ENCODE measurements at places on chromosomes 5 and 9.

DNA sequence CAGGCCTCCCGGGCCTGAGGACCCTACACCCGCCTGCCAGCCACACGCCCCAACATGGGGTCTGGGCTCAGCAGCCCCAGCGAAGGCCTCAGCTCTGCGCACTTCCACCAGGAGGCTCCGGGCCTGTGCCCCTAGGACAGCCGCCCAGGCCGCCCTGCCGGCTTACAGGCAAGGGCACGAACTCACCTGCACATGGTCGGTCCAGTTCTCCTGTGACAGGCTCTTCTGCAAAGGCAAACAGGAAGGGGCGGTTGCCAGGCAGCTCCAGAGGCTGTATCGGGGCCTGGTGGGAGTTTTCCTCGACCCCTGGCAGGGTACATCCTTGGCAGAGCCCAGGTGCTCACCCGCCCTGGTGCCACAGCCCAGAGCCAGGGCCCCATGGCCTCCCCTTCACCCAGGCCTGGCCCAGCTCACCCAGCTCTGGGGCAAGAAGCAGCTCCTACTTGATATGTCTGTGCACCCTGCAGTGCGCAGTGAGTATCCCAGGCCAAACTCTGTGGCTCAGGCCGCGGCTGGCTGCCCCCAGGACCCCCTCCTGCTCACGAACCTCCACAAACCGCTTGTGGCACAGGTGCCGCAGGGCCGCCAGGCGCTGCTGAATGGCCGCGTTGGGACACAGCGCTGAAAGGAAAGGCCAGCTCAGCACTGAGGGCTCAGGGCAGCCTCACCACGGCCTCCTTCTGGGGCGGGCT lies 52.2 kb upstream of the NRARP start:
- DNase-seq = no peak

- no peak for DNase-seq
Observed at GRCh38 chr5:149857499-149857898, 87.1 kb downstream of the PDE6A start.

DNA sequence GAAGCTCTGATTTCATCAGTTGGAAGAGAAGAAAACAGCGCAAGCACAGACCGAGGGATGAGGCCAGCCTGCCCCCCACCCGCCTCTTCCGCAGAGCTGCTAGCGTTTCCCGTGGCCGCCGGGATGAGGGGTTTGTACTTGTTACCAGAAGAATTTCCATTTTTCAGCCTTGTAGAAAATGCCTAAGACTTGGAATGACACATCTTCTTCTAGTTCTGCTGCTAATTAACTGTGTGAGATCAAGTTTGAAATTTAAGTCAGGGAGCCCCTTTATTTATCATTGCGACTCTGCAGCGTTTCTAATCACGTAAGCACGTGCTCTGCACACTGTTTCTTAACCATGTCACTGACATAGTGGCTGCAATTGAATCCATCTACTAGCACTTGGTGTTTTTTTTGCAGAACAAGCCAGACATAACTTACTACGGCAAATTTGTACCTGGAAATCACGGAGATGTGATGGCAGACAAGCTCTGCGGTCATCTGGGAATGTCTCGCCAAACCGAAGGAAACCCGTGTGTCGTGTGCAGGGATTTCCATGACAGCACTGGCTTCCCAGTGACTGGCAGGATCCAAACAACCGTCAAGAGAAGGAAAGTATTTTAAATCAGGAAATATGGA lies 41.8 kb upstream of the ROR2 start:
- DNase-seq = no peak

- no peak for DNase-seq
Observed at GRCh38 chr5:159095151-159095721, 4.5 kb downstream of the EBF1 start.

- DNase-seq = no peak
Observed at GRCh38 chr9:104144336-104144735, 50.2 kb downstream of the SMC2 start.

DNA sequence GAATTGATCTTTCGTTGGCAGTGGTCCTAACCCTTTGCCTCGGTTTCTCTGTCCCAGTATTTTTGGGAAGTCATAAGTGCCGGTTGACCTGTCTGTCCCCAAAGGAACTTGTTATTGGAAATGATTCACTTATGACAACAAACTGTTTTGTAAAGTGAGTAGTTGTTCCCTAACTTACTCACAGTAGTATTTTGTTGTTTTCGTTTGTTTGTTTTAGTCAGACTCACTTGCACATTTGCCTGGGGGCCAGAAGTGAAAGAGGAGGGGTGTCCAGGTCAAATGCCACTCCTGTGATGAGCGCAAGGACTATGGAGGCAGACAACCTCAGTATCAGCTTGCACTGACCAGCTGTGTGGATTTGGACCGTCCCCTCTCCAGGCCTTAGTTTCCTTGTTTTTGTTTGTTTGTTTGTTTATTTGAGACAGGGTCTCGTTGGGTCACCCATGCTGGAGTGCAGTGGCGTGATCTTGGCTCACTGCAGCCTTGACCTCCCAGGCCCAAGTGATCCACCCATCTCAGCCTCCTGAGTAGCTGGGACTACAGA lies 47.3 kb downstream of the ANKRD55 start:
- no peak for DNase-seq

GRCh38 chr5:87053146-87053545 lies 214.5 kb upstream of the RASA1 start:
- DNase-seq = no peak

GRCh38 chr9:126894052-126894603 lies 20.5 kb upstream of the RALGPS1 start:
- DNase-seq = no peak

DNA sequence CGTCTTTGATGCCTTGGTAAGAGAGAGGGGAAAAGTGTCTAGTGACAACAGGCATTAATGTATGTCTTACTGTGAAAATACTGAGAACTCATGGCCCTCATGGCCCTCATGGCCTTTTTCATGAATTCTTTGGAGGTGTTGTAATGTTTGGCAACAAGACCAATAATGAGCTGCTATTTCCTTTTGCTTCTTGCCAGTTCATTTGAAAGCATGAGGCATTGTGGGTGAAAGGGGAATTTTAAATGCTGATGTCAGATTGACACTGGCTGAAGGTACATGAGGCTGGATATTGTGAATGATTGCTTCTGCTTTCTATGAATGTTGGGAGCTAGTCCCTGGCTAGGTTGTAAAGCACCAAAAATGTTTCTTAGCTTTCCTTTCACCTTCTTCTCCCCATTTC lies 79.2 kb downstream of the DOCK2 start:
- no peak for DNase-seq

All from activated CD8-positive, alpha-beta memory T cell treated with anti-CD3 and anti-CD28 coated beads for 1 hour (primary cell).